ENCODE measurements at places on chromosomes 2 and 18.

DNA sequence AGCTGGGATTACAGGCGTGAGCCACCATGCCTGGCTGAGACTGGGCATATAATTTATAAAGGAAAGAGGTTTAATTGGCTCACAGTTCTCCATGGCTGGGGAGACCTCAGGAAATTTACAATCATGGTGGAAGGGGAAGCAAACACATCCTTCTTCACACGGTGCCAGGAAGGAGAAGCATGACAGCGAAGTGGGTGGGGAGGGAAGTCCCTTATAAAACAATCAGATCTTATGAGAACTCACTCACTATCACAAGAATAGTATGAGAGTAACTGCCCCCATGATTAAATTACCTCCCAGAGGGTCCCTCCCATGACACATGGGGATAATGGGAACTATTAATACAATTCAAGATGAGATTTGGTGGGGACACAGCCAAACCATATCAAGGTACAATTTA is 7.8 kb upstream of the LCLAT1 start:
- H3K4me1 ChIP-seq, result peaks cover 5% of the 10 kb centered on the region
- no peak for DNase-seq
- H3K27me3 ChIP-seq, result no peaks in the 10 kb centered on the region
- no peak overlapping the region for H3K4me3 ChIP-seq
- H3K27ac ChIP-seq, result no peak overlapping the region

- no peaks in the 10 kb centered on the region for H3K27me3 ChIP-seq
- H3K27ac ChIP-seq, result no peak overlapping the region
- no peak for DNase-seq
- H3K4me1 ChIP-seq, result peaks cover 37% of the 10 kb centered on the region
- H3K4me3 ChIP-seq, result no peak overlapping the region
- peaks cover 7% of the 10 kb centered on the region for H3K36me3 ChIP-seq
Observed at GRCh38 chr2:3520591-3520990, 1.3 kb upstream of the ADI1 start.

DNA sequence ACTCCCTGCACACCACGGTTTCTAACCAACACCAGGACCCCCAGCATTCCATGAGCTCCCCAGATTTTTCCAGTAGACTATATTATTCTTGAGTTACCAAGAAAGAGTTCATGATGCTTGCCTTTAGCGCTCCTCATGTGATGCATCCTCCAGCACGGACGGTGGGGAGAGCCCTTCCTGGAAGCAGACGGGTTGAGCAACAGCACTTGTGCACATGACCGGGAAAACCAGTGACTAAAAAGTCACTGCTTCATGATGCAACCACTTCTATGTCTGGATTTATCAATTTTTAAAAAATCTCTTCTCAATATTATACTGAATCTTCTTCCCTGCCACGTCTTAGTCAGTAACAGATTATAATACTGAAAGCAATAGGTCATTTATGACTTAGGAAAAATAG is 20.4 kb upstream of the DOK6 start:
- no peak for DNase-seq
- H3K27me3 ChIP-seq, result peaks cover 4% of the 10 kb centered on the region
- H3K4me1 ChIP-seq, result no peaks in the 10 kb centered on the region
- no peaks in the 10 kb centered on the region for H3K36me3 ChIP-seq
- H3K27ac ChIP-seq, result no peak overlapping the region

- no peak for DNase-seq
- no peak overlapping the region for H3K27ac ChIP-seq
- no peak overlapping the region for H3K4me3 ChIP-seq
- no peaks in the 10 kb centered on the region for H3K27me3 ChIP-seq
- H3K4me1 ChIP-seq, result no peaks in the 10 kb centered on the region
- H3K36me3 ChIP-seq, result no peaks in the 10 kb centered on the region
Observed at GRCh38 chr18:58166278-58166844, 122.3 kb downstream of the NEDD4L start.

DNA sequence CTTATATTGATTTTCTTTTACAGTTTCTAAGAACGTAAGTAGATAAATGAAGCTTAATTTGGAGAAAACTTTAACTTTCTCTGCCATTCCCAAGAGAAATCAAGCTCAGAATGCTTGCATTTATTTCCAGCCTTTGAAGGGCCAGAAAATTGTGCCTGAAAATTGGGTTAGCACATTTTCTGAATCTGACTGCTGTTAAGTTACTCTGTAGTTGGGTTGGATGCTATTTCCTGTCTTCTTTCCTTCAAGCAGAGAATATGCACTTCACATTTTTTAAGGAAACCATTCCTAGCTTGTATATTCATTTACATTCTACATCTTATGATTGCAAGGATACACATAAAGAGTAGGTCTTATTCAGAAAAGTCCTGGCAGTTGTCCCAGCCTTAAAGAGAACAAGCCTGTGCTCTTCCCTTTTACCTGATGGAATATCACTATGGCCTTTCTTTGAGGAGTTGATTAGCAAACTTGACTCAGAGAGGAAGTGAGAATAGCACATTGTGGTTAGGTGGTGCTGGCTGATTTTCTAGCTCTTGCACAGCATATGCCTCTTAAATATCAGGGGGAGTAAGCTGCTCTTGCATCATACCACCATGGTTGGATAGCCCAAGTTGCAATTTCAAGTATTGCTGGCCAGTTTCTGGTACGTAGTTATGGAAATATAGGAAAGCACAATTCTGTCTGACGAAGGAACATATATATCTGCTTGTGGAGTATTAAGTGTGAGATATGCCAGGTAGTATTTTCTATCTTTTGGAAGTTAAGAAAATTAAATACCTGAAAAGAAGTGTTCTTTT is 133.7 kb downstream of the COMMD1 start:
- H3K27ac ChIP-seq, result no peak overlapping the region
- no peaks in the 10 kb centered on the region for H3K4me1 ChIP-seq
- no peaks in the 10 kb centered on the region for H3K36me3 ChIP-seq
- no peak for DNase-seq
- H3K4me3 ChIP-seq, result no peak overlapping the region

DNA sequence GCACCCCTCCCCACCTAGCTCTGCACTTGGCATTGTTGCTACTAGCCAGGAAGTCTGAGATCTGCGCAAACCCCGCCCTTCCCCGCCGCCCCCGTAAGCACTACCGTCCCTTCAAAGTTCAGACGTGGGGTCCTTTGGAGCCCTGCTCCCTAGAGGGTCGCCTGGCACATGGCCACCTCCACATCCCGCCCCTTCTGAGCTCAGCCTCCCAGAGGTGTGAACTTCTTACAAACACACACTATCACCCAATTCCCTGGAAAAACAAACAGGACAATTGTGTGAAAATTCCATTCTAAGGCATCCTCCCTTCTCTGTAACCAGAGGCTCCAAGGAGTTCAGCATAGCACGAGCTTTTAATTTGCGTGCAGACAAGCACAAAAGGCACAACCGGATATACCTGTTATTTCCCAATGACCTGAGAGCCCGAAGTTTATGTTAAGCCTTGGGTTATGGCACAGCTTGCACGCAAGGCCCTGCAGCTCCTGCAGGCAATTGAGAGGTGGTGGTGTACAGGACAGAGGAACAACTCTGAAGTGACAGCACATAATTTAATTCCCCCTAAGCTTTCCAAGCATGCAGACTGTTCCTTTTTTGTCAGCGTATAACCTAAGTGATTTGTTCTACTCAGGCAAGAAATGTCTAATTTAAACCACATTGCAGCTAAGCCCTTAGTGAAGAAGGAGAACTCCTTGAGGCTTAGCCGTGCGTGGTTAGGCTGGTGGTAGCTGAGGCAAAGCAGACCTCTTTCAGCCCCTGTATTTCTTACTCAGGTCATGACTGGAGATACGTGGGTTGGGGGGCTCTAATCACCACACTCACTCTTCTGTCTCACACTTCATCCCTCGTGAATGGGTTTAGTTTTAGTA is 20.3 kb upstream of the CYP1B1 start:
- no peaks in the 10 kb centered on the region for H3K27me3 ChIP-seq
- H3K36me3 ChIP-seq, result no peaks in the 10 kb centered on the region

GRCh38 chr2:28318462-28319117 is 74.1 kb upstream of the FOSL2 start:
- H3K27ac ChIP-seq, result no peak overlapping the region
- no peak overlapping the region for H3K4me3 ChIP-seq
- no peaks in the 10 kb centered on the region for H3K4me1 ChIP-seq
- H3K36me3 ChIP-seq, result no peaks in the 10 kb centered on the region
- H3K27me3 ChIP-seq, result no peaks in the 10 kb centered on the region
- no peak for DNase-seq

GRCh38 chr2:140986456-140986855 is 1144.4 kb downstream of the LRP1B start:
- no peaks in the 10 kb centered on the region for H3K4me1 ChIP-seq
- H3K27ac ChIP-seq, result no peak overlapping the region
- no peaks in the 10 kb centered on the region for H3K36me3 ChIP-seq

Measured in upper lobe of right lung (tissue), 1 donor.